T-helper 1 cell (primary cell): ENCODE measurements at places on chromosomes 7 and 10.

- no peak for DNase-seq
These were observed 71.5 kb downstream of the EBF3 start for GRCh38 chr10:129892548-129893052.

DNA sequence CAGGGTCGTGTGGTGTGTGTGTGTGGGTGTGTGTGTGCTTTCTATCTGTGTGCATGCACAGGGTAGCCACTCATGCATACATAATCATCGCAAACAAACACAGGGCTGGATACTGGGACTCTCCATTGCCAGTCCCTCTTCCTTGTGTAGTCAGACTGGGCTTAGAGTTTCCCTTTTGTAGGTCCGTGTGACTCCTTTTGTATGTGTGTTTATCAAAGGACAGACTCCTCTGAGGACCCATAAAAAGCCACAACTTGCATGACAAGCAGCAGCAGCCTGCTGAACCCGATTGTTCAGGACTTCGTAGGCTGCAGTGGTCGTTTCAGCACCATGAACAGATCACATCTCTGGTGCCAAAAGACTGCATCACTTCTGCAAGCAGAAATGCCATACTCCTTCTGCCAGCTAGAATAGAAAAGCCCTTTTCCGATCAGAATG is 895 bp downstream of the VSTM2A start:
- DNase-seq, result no peak

- no peak for DNase-seq
These were observed 79.4 kb downstream of the VSTM4 start for GRCh38 chr10:49035920-49036319.

- no peak for DNase-seq
These were observed 164.4 kb upstream of the NAMPT start for GRCh38 chr7:106448992-106449859.

DNA sequence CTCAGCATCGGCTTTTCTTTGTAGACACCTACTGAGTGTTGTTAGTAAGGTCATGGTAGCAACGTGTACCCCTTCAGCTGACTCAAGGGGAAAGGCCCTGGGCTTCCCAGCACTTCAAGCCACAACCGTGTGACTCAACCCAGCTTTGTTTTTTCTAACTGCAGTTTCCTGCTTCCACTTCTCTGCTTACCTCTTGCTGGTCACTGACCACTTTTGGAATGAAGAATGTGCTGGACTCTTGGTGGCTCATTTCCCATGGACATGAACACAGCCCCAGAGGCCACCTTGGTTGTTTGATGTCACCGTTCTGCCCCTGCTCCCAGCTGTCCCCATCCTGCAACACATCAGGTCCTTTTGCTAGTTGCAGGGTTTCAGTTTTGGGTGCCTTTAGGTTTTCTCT is 69.5 kb upstream of the ZNF438 start:
- DNase-seq, result no peak
